Activated T-helper 17 cell treated with anti-CD3 and anti-CD28 coated beads, Interleukin-2, amount 50 U/mL, for 72 hours (primary cell): ENCODE measurements at places on chromosomes 5 and 9.

- peaks cover 3% of the 10 kb centered on the region for H3K27me3 ChIP-seq
- H3K4me3 ChIP-seq = no peak overlapping the region
- no peak overlapping the region for H3K27ac ChIP-seq
- no peak for ATAC-seq
These were observed 107.0 kb upstream of the NUDT12 start for GRCh38 chr5:103669615-103670014.

DNA sequence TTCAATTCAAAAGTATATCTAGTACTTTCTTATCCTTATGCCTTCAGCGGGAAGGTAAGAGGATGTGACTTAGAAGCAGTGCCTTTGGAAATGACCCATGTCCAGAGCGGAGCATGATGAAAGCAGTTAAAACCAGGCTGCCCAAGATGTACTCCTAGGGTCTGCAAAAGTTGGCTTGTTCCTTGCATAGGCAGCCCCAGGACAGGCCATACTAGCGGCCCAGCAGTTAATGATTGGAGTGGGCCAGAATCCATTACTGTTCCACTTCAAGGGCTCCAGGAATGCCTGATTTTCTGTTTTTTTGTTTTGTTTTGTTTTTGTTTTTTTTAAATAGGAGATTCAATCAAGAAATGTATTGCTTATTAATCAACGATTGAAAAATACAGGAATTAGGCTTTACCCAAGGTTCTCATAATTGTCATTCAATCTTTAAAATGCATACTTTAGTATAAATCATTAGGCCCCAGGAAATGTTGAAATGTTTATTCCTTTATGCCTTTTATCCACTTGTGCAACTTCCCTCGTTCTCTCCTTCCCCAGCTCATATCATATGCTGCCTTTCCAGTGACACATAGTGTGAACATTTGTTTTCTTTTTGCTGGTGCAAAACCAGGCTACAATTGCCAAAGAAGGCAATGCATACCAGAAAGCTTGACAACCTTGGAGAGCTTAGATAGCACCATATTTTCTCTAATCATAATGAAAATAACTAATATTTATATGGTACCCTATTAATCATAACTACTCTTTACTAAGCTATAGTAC, 190.8 kb downstream of the ARHGEF28 start:
- ATAC-seq = no peak
- H3K4me1 ChIP-seq = no peaks in the 10 kb centered on the region
- no peak overlapping the region for H3K4me3 ChIP-seq
- H3K27me3 ChIP-seq = peaks cover 11% of the 10 kb centered on the region

GRCh38 chr5:34059977-34060376, 17.0 kb upstream of the C1QTNF3 start:
- peaks cover 14% of the 10 kb centered on the region for H3K36me3 ChIP-seq
- H3K27ac ChIP-seq = no peak overlapping the region
- H3K27me3 ChIP-seq = no peaks in the 10 kb centered on the region
- no peak overlapping the region for H3K4me3 ChIP-seq
- no peaks in the 10 kb centered on the region for H3K4me1 ChIP-seq

GRCh38 chr5:153079396-153079795, 411.1 kb upstream of the GRIA1 start:
- H3K4me1 ChIP-seq = no peaks in the 10 kb centered on the region
- ATAC-seq = no peak
- H3K4me3 ChIP-seq = no peak overlapping the region
- H3K27me3 ChIP-seq = no peaks in the 10 kb centered on the region

GRCh38 chr5:41840251-41840650, 30.0 kb downstream of the OXCT1 start:
- peaks cover 49% of the 10 kb centered on the region for H3K36me3 ChIP-seq
- H3K4me3 ChIP-seq = no peak overlapping the region
- H3K27ac ChIP-seq = no peak overlapping the region
- peaks cover 6% of the 10 kb centered on the region for H3K4me1 ChIP-seq
- no peak for ATAC-seq
- no peaks in the 10 kb centered on the region for H3K27me3 ChIP-seq

- H3K27ac ChIP-seq = no peak overlapping the region
- peak; percentile 70 for ATAC-seq
- H3K27me3 ChIP-seq = no peaks in the 10 kb centered on the region
- no peak overlapping the region for H3K4me3 ChIP-seq
- H3K4me1 ChIP-seq = peaks cover 20% of the 10 kb centered on the region
These were observed 7.0 kb downstream of the SCAMP1 start for GRCh38 chr5:78367318-78367991.

DNA sequence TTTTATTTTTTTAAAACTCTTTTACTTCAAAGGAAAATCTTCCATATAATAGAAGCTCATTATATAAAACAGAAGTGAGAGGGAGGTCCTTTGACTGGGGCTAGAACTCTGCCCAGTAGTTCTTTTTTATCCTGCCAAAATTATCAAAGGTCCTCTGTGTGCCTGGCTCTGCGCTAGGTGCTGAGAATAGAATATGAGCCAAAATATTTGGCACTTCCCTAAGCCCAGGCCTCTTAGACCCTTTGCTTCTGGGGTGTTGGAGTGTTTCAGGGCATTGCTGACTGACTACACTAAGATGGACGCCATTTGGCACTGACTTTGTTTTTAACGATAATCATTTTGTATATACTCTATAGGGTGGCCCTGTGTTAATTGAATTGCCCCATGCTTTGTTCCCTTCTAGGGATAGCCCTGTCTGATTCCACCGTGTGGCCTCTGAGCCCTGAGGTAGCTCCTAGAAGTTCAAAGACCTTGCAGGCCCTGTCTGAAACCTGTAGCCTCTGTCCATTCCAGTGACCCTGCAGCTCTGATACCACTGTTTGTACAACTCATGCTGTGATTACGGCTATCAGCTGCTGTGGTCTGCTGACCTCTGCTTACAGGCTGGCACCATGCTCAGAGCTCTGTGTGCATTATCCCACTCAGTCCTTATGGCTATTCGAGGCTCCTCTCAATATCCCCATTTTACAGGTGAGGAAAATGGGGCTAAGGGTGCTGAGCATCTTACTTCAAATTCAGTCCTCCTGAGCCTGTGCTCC, 84.3 kb upstream of the SHB start:
- peaks cover 16% of the 10 kb centered on the region for H3K27me3 ChIP-seq
- H3K27ac ChIP-seq = no peak overlapping the region
- no peak for ATAC-seq
- no peaks in the 10 kb centered on the region for H3K36me3 ChIP-seq
- no peak overlapping the region for H3K4me3 ChIP-seq
- H3K4me1 ChIP-seq = no peaks in the 10 kb centered on the region

DNA sequence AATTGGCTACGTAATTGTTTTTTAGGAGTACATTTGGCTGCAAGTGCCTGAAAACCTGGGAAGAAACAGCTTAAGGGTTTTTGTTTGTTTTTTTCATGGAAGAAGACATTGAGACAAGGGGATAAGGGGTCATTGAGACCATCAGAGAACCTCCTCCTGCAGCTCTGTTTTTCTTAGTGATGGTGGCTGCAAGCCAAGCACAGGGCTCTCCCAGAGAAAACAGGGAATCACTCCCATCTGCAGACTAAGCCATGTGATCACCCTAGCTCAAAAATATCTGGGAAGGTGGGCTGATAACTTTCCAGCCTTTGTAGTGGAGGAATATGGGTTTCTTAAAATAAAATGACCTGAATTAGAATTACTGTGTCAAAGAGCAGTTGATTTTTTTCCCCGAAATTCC, 25.1 kb downstream of the PALM2AKAP2 start:
- no peak overlapping the region for H3K4me3 ChIP-seq
- no peaks in the 10 kb centered on the region for H3K36me3 ChIP-seq
- no peak overlapping the region for H3K27ac ChIP-seq
- no peak for ATAC-seq
- H3K4me1 ChIP-seq = no peaks in the 10 kb centered on the region
- peaks cover 8% of the 10 kb centered on the region for H3K27me3 ChIP-seq

DNA sequence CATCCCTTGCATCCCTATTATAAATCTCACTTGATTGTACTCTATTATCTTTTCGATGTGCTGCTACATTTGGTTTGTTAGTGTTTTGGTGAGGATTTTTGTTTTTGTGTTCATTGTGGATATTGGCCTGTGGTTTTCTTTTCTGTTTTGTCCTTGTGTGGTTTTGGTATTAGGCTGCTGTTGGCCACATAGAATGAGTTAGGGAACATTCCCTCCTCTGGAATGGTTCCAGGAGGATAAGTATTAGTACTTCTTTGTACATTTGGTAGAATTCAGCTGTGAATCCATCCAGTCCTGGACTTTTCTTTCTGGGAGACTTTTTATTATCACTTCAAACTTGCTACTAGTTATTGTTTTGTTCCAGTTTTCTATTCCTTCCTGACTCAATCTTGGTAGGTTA, 287.2 kb downstream of the CWC27 start:
- peaks cover 3% of the 10 kb centered on the region for H3K27me3 ChIP-seq
- H3K4me3 ChIP-seq = no peak overlapping the region
- no peak for ATAC-seq
- H3K4me1 ChIP-seq = no peaks in the 10 kb centered on the region
- H3K27ac ChIP-seq = no peak overlapping the region
- no peaks in the 10 kb centered on the region for H3K36me3 ChIP-seq

- peak overlapping the region; percentile 49 for H3K4me3 ChIP-seq
- no peaks in the 10 kb centered on the region for H3K27me3 ChIP-seq
- peak overlapping the region; percentile 84 for H3K27ac ChIP-seq
- H3K4me1 ChIP-seq = peaks cover 19% of the 10 kb centered on the region
These were observed 202.0 kb upstream of the NR3C1 start for GRCh38 chr5:143605403-143606005.

DNA sequence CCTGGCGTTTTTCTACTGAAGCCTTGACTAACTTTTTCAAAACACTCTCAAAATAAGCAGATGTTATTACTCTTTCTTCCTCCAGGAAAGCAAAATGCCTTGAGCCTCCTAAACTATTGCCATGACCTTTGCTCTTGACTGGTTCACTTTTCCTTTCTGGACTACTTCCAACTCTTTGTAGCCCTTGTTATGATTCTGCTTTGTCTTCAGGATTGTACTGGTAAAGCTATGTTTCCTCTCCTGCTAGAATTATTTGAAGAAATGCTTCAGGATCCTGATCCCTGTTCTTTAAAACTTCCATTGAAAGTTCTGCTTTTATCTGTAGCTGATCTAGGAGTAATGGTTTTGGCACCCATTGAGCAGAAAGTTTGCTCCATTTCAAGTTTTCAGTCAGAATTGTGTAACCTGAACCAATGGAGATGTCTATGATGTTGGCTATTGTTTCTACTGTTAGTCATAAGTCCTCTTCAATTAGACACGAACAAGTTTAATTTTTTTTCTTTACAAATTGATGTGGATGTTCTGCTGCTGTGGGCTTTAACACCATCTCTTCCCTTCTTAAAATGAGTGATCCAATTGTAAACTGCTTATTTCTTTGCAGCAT, 1356.4 kb downstream of the EFNA5 start:
- no peak overlapping the region for H3K27ac ChIP-seq
- H3K4me3 ChIP-seq = no peak overlapping the region
- H3K36me3 ChIP-seq = no peaks in the 10 kb centered on the region
- H3K27me3 ChIP-seq = no peaks in the 10 kb centered on the region
- ATAC-seq = no peak

- no peak overlapping the region for H3K27ac ChIP-seq
- peaks cover 49% of the 10 kb centered on the region for H3K36me3 ChIP-seq
- no peak for ATAC-seq
- no peak overlapping the region for H3K4me3 ChIP-seq
- H3K27me3 ChIP-seq = no peaks in the 10 kb centered on the region
- peaks cover 25% of the 10 kb centered on the region for H3K4me1 ChIP-seq
These were observed 26.8 kb downstream of the CERT1 start for GRCh38 chr5:75484605-75485004.

- no peak overlapping the region for H3K27ac ChIP-seq
- H3K36me3 ChIP-seq = peaks cover 63% of the 10 kb centered on the region
- H3K27me3 ChIP-seq = no peaks in the 10 kb centered on the region
- no peak for ATAC-seq
These were observed 7.1 kb upstream of the PLAC8L1 start for GRCh38 chr5:146112476-146112875.

DNA sequence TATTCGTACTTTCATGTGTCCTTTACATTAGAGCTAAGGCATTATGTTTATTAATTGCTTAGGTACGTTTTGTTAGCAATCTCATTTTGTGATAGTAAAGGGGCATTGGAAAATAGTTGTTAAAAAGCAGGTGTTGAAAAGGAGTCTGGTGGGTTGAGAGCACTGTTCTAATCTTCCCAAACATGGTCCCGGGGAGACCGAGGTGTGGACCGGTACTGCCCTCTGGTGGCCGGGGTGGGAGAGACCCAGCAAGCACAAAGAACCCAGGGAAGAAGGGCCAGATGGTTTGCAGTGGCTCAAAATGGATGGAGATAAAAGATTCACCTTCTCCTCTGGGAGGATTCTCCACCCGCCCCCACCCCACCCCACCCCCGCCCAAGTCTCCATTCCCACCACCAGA, 26.1 kb downstream of the IDNK start:
- peak; percentile 78 for ATAC-seq
- peaks cover 10% of the 10 kb centered on the region for H3K4me1 ChIP-seq
- no peak overlapping the region for H3K27ac ChIP-seq
- no peaks in the 10 kb centered on the region for H3K27me3 ChIP-seq

- H3K27me3 ChIP-seq = no peaks in the 10 kb centered on the region
- no peaks in the 10 kb centered on the region for H3K4me1 ChIP-seq
- no peak overlapping the region for H3K4me3 ChIP-seq
- ATAC-seq = no peak
- no peaks in the 10 kb centered on the region for H3K36me3 ChIP-seq
- H3K27ac ChIP-seq = no peak overlapping the region
These were observed 11.0 kb downstream of the PRDM12 start for GRCh38 chr9:130675396-130675795.

DNA sequence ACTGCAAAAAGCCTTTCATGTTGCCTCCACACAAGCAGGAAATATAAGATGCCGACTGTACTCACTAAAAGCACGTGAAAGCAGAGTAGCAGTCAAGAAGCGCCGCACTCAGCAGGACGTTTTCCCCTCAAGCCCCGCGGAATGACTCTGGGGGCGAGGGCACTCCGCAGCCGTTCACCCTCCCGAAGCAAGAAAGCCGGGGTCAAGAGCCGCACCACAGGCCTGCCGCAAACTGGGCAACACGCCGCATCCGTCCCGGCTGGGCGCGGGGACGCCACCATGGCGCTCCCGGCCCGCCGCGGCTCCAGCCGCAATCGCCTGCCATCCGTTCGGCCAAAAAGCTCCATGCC, 364 bp downstream of the RPS6 start:
- peak overlapping the region; percentile 97 for H3K27ac ChIP-seq
- H3K27me3 ChIP-seq = no peaks in the 10 kb centered on the region
- ATAC-seq = peak; percentile 35
- H3K4me1 ChIP-seq = peaks cover 23% of the 10 kb centered on the region
- peaks cover 58% of the 10 kb centered on the region for H3K36me3 ChIP-seq

DNA sequence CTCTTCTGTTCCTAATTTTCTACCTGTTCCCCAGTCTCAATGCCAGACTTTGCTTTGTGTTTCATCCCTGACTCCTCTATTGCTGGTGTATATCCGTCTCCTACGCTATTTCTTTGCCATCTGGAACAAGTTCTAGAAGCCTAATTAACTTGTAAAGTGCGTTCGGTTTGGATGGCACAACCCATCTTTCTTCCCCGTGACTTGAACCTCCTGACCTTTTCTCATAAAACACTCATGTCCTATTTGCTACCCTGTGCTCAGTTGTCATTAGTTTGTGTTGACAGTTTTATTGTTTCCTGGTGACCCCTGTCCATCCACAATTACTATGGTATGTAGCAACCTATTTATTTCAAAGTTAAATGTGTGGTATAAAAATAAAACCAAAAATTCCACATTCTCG, 323.5 kb downstream of the TLE4 start:
- no peak overlapping the region for H3K27ac ChIP-seq
- H3K36me3 ChIP-seq = no peaks in the 10 kb centered on the region
- H3K27me3 ChIP-seq = no peaks in the 10 kb centered on the region
- ATAC-seq = no peak
- H3K4me1 ChIP-seq = no peaks in the 10 kb centered on the region
